ENCODE measurements at places on chromosomes 3 and 15. TPM values are rescaled to one million over a fixed set of nuclear protein-coding genes. Genes with fewer than 3 reads are reported as not detected.

The ADCY5 gene
- 0.49 TPM for total RNA-seq

The KLHL6 gene
- total RNA-seq: 0.15 TPM

The FGD5 gene
- 0.22 TPM for total RNA-seq

The ATXN7 gene
- 27.5 TPM for total RNA-seq

GRCh38 chr15:22904736-22905135 lies 66.3 kb downstream of the NIPA2 start:
- no peak for DNase-seq

DNA sequence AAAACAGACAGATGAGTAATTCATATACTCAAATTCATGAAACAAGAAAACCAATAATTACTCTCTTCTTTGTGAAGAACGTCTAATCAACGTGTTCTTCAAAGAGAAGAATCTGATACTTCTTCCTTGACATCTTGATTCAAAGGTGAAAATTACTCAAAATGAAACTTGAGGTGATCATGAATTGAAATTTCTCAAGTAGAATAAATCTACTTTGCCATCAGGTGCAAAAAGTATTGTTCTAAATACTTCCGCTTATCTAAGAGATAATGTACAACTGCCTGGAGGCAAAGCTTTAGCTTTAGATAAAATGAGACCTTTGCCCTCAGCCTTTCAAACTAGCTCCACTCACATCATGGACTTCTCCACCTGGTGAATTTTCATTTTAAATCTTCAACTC lies 13.9 kb upstream of the XXYLT1 start:
- no peak for DNase-seq

DNA sequence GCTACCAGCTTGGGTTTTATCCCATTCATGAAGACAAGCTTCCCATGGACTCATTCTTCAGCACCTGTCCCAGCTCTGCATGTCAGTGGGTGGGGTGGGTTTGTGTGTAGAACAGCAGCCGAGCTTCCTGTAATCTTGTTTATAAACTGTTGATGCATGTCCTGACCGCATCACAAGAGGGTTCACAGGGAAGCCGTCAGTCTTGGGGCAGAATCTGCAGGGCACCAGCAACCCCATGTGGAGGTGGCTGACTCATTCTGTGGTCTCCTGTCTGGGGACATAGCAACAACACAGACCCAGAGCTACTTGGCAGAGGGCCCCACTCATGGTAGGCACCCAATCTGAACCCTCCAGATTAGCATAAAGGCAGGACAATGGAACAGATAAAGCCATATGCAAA lies 35.6 kb downstream of the DAPK2 start:
- DNase-seq: peak; percentile 69

DNA sequence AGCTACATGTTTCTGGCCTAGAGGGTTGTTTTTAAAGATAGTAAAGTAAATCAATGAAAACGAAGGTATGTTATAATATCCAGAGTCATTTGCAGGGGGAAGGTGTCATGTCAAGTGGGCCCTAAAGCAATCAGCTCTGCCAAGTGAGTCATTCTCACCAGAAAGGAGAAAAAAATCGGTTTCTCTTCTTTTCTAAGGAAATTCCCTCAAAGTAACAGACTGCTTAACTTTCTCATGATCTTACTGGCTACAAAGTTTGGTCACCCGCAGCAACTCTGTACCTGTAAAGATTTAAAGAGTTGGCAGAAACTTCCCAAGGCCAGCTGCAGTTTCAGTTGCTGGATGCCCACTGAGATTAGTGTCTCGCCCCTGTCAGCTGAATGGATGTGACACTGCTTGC lies 5.5 kb upstream of the FSIP1 start:
- DNase-seq: no peak

- peak; percentile 41 for DNase-seq
Observed at GRCh38 chr3:45659661-45660566, 29.3 kb upstream of the SACM1L start.

DNA sequence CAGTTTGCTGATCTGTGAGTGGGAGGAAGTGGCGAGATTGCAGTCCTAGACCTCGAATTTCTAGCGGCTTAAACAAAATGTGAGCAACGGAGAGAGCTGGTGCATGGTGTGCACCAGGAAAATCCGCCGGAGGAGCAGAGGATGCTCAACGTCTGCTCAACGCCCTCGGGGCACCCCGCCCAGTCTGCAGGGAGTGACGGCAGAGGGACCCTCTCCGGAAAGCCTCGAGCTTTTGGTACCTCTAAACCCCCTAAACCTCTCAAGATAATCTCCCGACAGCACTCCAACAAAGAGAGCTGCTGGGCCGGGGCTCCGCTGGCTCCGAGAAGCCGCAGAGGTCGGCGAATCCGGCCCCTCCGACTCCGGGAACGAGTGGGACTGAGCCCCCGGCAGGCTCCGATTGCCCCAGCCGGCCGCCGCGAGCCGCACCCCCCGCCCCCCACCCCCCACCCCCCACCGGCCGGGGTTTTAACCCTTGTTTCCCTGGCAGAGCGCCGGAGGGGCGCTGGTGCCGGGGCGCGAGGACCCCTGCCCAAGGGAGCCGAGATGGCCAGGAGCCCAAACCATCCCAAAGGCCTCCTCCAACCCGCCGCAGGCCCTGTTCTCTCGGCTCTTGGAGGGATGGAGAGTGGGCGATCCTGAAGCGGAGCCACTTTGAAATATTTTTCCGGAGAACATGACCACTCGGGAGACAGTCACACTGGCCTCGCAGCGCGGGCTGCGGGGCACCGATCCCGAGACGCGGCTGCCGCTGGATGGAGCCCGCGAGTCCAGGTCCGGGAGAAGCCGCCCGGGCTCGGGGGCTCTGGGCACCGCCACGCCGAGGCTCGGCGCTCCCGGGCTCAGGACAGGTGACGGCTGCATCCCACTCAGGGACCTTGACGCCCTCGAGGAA lies 1.5 kb downstream of the MEGF11 start:
- DNase-seq: peak; percentile 27
